Thoracic aorta (tissue), 2 donors: ENCODE measurements at places on chromosomes 5 and 9. TPM values are rescaled to one million over a fixed set of nuclear protein-coding genes. Genes with fewer than 3 reads are reported as not detected.

The SPATA31A3 gene
- total RNA-seq = not detected

DNA sequence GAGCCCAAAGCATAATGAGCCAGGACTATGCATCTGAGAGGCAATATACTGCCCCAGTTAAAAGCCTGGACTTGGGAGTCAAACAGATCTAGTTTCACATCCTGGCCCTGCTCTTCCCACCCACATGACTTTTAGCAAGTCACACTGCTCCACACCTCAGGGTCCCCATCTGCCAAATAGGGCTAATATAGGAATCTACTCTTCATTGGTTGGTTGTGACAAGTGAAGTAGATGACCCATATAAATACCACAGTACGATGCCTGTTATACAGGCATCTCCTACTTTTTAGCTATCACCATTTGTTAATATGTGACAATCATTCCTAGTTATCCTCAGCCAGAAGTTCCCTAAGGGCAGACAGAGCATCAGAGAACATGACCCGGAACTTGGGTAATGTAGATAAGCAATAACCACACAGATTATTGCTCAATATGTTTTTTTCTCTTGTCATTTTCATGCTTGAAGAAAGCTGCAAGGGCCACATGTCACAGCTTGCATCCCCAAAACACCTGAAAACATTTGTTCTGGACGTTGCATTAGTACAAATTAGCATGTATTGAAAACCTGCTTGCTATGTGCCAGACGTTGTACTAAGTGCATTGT is 20.4 kb downstream of the ADAM19 start:
- no peak for DNase-seq

DNA sequence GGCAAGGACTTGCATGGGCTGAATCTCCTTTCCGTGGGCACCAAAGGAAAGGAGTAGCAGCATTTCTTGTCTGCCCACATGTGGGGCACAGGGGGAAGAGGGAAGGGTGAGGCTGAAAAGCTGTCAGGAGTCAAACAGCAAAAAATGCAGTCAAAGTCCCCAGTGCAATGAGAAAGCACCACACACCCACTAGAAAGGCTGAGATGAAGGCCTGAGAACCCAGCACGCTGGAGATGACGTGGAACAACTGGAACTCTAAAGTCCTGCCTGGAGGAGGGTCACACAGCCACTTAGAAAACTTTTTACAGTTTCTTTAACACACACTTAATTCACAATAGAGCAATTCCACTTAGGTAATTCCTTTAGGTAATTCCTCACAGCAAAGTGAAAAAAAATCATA is 94.6 kb upstream of the IGFBPL1 start:
- DNase-seq = no peak

GRCh38 chr5:171907725-171908343 is 98.6 kb downstream of the FBXW11 start:
- no peak for DNase-seq

DNA sequence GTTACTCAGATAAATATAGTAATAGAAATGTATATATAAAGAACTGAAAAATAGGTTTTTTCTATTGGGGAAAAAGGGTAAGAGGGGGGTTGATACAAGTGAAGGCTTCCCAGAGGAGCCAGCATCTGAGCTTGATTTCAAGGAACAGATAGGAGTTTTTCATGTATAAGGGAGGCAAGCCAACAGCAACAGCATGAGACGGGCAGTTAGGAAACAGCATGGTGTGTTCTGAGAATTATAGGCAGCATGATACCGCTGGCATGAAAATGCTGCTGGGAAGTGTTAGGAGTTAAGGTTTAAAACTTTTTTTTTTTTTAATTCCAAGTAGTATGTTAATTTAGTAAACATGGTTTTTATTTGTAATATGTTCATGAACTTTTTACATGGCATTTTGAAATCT is 9.7 kb downstream of the CDC37L1 start:
- DNase-seq = no peak

The ADRB2 gene
- total RNA-seq = 2.8 TPM

DNA sequence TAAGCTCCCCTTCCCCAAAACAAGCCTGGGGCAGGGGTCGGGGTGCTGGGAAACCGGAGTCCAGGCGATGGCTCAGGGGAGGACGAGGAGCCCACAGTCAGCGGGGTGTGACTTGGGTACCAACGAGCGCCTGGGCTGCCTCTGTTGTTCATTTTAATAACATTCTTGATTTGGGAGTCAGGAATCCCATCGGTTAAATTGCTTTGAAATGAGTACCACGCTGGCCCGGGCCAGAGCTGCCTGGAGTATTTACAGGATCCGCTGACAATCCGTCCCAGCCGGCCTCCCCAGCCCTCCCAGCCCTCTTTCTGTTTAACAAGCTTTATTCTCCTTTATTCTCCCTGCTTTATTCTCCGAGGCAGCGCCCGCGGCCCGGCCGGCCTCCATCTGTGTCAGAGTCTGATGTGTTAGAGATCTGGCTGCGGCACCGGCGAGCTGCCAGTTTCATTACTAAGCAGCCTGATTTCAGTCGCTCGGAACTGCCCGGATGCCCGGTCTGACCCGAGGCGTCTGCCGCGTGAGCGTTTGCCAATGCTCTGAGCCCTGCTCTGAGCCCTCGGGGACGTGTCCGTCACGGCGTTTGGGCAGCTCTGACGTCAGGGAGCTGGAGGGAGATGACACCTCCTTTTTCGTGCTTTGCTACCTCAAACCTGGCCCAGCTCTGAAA is 16.5 kb upstream of the QRFP start:
- peak; percentile 31 for DNase-seq
